ENCODE measurements at places on chromosomes 7 and 10. TPM values are rescaled to one million over a fixed set of nuclear protein-coding genes. Genes with fewer than 3 reads are reported as not detected.
A peak's percentile ranks its signal among the peaks of the same experiment; 100 is the strongest.

DNA sequence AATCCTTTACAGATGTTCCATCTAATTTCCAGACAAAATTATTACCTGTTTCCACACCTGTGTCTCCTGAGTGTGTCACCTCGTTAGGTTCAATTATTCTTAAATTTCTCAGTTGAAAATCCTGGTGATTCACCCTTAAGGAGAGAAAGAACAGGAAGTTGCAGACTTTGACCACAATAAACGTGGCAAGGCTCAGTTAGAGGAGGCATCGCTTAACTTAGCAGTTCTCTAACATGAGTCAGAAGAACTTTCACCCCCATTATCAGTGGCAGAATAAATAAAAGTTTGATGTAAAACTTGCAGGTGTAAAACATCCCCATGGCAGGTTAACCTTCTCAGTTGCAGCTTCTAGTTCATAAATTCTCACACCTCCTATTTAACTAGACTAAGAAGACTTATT is 8.3 kb downstream of the XPNPEP1 start:
- DNase-seq, result peak; percentile 64

DNA sequence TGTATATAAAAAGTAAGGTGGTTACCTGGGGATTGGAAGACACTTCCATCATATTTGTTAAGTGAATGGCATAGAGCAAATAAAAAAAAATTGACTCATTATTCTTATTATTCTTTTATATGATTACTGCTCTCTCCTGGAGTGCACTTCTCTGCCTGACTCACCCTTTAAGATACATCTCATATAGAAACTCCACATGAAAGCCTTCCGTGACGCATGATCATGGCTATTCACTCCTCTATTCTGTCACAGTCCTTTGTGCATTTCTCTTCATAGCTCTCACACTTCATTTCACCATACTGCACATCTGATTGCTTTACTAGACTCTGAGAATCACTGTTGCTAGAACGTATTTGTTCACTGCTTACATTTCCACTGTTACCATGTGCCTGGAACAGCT is 597.3 kb downstream of the CNTNAP2 start:
- DNase-seq, result no peak

DOCK4 gene
- 13.2 TPM for total RNA-seq

- no peak for DNase-seq
Measured at GRCh38 chr10:49599546-49599945, 10.6 kb upstream of the SLC18A3 start.

- peak; percentile 66 for DNase-seq
Measured at GRCh38 chr10:44386546-44387052, 1.7 kb upstream of the CXCL12 start.

DNA sequence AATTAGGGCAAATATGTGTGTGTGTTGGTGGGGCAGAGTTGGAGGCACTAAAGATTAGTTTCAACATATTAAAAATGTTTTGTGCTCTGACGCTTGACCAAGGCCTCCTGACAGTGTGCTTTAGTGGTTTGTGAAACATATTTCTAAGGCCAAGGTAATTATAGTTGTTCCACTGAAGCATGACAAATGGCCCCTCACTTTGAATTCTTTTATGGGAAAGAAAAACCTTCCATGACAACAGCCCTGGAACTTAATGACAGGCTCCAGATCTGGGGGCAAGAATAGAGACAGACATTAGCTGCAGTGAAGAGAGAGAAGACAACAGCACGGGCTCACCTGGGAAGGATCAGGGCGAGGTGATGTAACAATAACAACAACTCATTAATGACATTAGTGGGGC is 155.8 kb downstream of the CHN2 start:
- DNase-seq, result no peak

NKX6-2 gene
- total RNA-seq, result not detected

GRCh38 chr10:117550076-117550475 is 7.5 kb downstream of the EMX2 start:
- no peak for DNase-seq

AGR3 gene
- total RNA-seq, result not detected

DNA sequence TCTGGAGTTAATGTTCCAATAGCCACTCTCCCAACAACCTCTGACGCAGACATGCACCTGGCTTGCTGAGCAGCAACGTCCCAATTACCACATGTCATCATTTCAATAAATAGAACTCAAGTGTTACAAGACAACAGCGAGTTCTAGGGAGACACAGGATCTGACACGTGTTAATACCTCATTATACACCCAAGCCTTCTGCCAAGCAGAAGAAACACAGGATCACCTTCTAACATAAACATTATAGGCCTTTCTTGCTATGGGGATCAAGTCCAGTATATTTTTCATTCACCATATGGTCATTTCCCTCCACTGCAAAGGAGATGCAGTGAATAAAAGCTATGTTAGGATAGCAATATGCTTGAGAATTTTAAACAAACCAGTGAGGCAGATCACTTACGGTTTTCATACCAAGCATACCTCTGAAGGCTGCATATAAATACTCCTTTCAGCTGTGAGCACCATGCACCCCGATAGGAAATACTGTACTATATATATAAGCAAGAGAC is 74.2 kb downstream of the JAZF1 start:
- peak; percentile 80 for DNase-seq

OGDHL gene
- 0.05 TPM for total RNA-seq

FAM13C gene
- total RNA-seq, result 58.0 TPM

GRCh38 chr10:89025453-89025852 is 34.9 kb downstream of the FAS start:
- peak; percentile 62 for DNase-seq

SLC35B4 gene
- 11.6 TPM for total RNA-seq

DNA sequence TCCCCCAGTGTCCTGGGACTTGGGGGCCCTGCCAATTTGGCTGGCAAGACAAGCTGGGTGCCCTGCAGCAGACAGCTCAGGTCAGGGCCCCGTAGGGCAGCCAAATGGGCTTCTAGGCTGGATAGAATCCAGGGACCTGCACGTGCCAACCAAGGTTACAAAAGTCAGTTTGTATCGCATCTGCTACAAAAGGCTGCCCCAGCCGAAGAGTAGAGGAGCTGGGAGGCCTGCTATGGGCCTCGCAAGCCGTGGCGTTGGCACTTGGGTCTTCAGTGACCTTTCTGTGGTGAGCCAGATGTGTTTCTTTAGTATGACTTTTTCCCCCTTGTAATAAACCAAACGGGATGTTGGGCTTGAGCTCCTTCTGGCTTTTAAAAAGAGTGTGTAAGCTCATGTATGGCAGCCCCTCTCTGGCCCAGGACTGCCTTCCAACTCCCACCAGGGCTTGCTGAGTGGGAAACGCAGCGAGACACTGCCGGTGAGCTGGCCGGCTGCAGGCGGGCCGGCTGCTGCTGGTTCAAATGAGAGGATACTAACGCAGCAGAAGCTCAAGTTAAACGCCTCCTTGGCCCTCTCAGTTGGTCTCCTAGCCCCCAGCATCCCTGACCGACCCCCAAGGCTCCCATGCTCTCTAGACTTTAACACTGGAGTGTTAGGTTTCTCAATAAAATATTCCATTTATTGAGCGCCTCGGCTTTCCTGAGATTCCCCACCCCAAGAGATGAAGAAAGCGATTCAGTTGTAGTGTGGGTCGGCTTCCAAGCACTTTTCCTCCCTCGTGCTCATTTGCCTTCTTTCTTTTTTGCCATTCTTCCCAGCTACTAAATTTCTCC is 3.1 kb upstream of the HOXA10 start:
- no peak for DNase-seq

DNA sequence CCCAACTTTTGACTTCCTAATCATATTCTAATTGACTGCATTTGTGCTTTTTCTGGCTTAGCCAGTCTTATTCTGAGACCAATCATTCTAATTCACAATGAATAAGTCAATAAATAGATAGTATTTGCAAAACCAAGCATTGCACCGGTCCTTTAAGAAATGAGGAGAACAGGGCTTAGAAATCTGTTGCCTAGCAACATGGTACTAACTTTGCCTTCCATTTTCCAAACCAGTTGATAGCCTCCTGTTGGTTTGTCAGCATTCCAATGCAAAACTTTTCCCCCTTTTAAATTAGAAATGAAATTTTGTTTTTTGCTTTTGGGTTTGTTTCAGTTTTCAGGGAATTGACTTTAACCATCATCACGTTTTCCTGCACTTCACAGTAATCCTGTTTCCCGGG is 603.5 kb upstream of the NRP1 start:
- no peak for DNase-seq

VAX1 gene
- not detected for total RNA-seq

DNA sequence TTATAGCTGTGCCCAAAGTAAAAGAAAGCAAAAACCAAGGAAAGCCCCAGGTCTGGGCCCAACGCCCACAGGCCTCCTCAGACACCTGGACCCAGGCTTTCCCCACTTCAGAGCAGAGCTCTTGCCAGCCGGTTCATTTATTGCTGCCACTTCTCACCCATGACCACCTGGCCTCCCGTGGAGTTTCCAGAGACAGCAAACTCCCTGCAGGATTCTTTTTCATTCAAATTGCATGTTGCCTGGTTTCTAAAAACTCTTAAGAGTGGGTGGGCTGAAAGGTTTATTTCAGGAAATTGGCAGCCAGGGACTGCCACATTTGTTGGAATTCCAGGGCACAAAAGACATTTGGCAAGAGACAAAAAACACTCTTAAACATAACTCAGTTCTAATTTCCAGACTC is 4.7 kb downstream of the VOPP1 start:
- no peak for DNase-seq

GRCh38 chr7:132590162-132590561 is 13.9 kb upstream of the PLXNA4 start:
- no peak for DNase-seq

DNA sequence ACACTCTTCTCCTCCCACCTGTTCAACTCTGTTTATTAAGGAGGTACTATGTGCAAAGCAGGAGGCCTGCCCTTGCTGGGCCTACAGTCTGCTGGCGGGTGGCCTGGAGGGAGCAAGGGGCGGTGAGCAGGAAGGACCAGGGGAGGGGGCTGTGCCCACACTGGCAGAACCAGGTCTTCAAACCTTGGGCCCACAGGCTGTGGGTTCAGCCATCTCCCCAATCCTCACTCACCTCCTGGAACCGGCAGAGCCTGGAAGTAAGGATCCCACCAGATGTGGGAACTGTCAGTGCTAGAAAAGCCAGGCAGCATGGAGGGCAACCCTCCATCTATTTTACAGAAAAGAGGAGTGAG is 50.8 kb downstream of the CAMK2B start:
- no peak for DNase-seq

GRCh38 chr10:96038476-96039387 is 4.7 kb upstream of the CCNJ start:
- peak; percentile 53 for DNase-seq

GRCh38 chr10:88154596-88155250 is 291.3 kb downstream of the PTEN start:
- no peak for DNase-seq

GIMAP6 gene
- total RNA-seq, result not detected

- no peak for DNase-seq
Measured at GRCh38 chr10:60732807-60733516, 45.3 kb upstream of the CDK1 start.

DNA sequence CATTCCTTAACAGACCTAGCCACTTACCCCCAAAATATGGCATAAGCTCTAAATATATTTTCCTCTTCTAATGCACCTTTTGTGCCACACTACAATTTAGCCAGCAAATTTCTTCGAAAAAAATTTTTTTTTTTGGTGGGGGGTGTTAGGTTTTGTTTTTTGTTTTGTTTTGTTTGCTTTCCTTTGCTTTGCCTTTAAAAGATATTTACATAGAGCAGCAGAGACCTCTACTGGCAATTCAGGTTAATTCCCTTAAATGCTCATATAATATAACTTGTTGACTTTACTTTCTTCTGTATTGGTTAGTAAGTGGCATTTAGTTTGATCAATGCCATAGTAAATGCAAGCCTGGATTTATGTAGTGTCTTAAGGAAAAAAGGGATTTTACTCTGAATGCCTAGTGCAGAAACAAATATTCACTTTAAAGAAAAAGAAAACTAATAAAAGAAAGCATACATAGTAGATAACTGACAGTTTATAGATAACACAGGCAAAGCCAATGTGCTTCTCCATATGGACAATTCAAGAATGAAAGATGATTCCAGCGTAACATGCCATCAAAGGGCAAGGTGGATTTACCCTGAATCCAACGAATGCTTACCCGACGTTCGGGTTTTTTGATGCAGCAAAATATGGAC is 1250.6 kb downstream of the GATA3 start:
- DNase-seq, result peak; percentile 39

DNA sequence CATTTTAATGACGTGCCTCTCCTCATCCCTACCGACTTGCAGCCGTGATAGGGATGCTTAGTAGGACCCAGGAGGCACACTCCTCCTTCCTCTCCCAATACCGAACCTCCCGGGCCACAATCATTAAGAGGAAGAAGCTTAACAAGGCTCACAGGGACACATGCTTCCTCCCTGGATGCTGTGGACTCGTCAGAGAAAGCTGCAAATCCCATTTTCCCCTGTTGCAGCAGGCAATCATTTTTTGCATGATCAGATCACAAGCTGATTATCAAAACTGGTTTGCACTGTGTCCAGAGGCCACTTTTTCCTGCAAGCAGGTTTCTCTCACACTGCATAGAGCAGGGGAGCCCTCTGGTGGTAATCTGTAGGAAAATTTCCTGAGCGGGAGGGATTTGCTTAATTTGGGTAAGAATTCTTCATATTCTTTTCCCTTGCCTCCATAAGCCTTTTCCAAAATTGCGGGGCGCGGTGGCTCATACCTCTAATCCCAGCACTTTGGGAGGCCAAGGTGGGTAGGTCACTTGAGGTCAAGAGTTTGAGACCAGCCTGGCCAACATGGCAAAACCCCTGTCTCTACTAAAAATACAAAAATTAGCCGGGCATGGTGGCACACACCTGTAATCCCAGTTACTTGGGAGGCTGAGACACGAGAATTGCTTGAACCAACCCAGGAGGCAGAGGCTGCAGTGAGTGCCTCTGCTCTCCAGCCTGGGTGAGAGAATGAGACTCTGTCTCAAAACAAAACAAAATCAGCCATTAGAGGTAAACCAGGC is 16.1 kb upstream of the LAMB4 start:
- peak; percentile 90 for DNase-seq

GRCh38 chr10:114967071-114967470 is 29.1 kb downstream of the TRUB1 start:
- peak; percentile 50 for DNase-seq

CALHM1 gene
- total RNA-seq, result 0.31 TPM

GNG11 gene
- total RNA-seq, result 16.8 TPM

DNA sequence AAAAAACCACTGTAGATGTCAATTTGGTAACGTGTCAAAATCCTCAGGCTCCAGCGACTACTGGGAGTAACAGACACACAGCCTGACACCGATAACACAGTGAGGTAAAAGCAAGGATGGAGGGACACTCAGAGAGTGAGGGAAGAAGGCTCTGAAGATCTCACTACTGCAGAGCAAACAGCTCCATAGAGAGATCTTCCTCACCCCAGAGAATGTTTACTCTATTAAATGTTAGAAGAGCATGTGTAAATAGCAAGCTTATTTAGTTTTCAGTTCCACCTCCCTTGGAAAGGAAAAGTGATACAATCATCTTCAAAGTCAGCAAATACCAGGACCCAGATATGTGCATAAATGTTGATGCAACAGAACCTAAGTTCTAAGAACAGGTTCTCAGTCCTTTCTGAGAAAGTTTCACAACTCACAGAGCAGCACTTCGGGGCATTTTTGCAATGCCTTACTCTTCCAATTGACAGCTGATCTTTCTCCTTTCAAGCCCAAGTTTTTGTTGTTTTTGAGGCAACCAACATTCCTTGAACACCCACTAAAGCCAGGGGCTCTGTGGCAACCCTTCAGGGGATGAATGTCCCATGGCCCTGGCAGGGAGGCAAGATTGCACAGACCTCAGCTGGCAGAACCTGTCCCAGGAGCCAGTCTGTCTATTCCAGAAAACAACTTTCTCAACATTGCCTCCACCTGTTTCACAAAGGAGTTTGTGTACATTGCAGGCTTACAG is 177.4 kb downstream of the SFMBT2 start:
- DNase-seq, result no peak

FBXO24 gene
- 0.21 TPM for total RNA-seq

GRCh38 chr7:7554021-7554432 is 12.7 kb upstream of the MIOS start:
- DNase-seq, result peak; percentile 89
